NCI-H1436 (cell line): ENCODE measurements at places on chromosomes 3 and 15.

GRCh38 chr15:26983822-26984221 lies 12.8 kb downstream of the GABRG3 start:
- DNase-seq: no peak

DNA sequence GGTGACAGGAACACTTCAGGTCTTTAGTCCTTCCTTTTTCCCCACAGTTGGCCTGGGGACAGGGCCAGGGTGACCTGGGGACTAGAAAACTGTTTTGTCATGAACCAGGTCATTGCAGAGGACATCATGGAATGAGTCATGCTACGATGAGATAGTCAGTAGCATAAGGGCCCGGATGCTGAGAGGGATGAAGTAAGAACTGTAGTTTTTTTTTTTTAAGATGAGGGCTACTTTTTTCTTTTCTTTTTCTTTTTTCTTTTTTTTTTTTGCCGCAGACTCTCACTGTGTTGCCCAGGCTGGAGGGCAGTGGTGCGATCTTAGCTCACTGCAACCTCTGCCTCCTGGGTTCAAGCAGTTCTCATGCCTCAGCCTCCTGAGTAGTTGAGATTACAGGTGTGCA lies 8.0 kb downstream of the MAP2K5 start:
- DNase-seq: no peak

DNA sequence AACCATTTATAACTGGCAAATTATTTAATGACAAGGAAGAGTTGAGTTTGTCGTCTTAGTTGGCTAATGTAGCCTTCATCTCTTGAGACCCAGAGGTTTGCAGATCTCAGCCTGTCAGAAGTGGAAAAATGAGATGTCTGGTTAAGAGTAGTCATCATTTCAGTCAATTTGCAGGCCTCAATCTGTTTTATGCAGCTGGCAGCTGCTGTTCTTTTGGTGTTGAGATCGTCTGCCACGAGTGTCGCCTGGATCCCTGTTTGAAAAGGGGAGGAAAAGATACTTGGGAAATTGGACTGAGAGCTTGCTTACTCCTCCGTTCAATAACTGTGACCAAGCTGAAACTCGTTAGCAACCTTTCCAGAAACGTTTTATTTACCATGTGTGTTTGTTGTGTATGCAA lies 2.3 kb downstream of the PHLDB2 start:
- no peak for DNase-seq

GRCh38 chr15:75149867-75150709 lies 51.6 kb upstream of the C15orf39 start:
- no peak for DNase-seq

DNA sequence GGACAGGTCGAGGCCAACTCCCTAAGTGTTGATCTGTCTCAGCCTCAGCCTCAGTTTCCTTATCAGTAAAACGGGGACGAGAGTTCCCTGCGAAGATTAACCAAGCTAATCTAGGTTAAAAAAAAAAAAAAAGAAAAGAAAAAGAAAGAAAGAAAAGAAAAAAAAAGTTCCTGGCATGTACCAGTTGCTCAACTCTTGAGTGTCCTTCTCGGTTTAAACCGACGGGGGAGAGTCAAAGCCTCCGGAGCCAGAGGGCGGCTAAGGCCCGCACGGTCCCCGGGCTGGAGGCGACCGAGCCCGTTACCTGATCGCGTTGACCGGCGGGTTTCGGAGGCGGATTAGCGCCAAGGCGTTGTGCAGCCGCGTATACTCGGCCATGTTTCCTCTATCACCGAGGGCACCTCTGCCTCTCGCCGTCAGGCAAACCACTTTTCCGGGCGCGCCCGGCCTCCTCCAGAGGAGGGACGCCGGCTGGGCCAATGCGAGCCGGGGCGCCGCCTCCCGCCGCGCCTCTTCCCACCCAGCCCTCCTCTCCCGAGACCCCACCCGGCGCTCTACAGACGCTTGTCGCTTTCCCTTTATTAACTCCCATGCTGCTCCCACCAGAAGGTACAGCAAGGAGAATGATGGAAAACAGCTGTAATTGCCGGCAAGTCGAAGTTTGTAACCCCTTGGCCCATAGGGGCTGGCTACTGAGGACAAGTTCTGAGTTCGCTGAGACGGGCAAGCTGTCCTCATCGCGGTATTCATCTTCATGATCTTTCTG lies at the start of gene EHHADH:
EHHADH (minus strand) TSS at position 405 of the 766 bp plus-strand sequence; CDS start at position 378, 27 bp downstream.
- peak; percentile 65 for DNase-seq

DNA sequence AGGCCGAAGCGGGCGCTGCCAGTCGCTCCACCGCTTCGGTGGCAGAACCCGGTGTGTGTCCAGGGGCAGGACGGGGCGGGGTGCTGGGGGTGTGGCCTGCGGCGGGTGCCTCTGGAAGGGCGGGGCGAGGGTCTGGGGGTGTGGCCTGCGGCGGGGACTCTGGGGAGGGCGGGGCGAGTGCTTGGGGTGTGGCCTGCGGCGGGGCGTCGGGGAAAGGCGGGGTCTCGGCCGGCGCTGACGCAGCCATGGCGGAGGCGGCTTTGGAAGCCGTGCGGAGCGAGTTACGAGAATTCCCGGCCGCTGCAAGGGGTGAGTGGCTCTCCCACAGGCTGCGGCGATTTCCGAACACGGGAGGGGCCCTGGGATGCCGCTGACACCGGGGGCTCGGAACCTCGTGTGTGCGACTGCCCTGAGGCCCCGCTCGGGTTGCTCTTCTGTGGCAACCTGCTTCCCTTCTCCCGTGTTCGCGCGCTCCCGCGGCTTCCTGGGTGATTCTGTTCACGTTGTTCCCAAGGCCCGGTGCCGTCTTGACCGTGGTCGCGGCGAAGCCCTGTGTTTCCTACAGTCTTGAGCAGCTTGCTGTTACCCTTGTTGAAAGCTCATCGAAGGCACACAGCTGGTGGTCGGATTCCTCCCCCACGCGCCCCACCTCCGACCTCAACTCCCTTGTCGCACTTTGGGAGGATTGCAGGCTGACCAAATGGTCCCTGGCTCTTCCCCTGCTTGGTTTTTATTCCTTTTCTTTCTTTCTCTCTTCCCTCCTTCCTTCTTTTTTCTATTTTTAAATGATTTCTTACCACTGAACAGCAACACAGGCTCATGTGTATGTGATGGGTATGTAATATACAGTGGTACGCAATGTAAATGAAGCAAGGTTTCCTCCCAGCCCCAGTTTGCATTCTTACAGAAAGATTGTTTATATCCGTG lies at the start of gene JMJD7:
JMJD7 (plus strand) TSS at position 213 of the 927 bp plus-strand sequence; CDS start at position 246, 33 bp downstream.
- DNase-seq: peak; percentile 78

GRCh38 chr15:29734917-29735572 lies 87.2 kb downstream of the TJP1 start:
- DNase-seq: no peak
